ENCODE measurements at places on chromosomes 2 and 18. TPM values are rescaled to one million over a fixed set of nuclear protein-coding genes. Genes with fewer than 3 reads are reported as not detected.

- H3K27ac ChIP-seq = peak overlapping the region; percentile 96
- H3K4me3 ChIP-seq = no peak overlapping the region
- no peak for DNase-seq
- no peaks in the 10 kb centered on the region for H3K36me3 ChIP-seq
- peaks cover 88% of the 10 kb centered on the region for H3K4me1 ChIP-seq
These were observed 214.7 kb downstream of the KLHL29 start for GRCh38 chr2:23599667-23600066.

GRCh38 chr2:30662268-30663131 lies 144.7 kb downstream of the CAPN13 start:
- H3K4me3 ChIP-seq = no peak overlapping the region
- DNase-seq = peak; percentile 74

SNORC gene
- total RNA-seq = 2.0 TPM

DNA sequence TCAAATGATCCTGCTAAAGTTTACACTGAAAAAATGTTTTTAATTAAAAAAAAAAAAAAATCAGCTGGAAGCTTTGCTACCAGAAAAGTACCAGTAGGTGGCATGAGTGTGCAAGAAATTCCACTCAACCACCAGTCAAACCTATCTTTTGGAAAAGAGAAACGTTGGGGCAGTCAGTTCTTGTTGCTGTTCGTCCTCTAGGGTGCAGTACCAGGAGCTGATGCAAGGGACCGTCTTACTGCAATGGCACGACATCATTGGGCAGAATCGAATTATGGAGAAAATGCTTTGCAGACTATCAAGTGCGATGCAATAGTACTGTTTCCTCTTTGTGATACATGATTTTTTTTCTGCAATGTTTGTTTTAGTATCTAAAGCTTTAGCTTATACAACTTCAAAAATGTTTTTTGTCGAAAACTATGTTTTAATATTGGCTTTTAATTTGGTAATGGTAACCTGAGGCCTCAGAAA lies 18.3 kb downstream of the YPEL5 start:
- H3K4me1 ChIP-seq = peaks cover 32% of the 10 kb centered on the region
- H3K36me3 ChIP-seq = peaks cover 16% of the 10 kb centered on the region
- DNase-seq = no peak
- peak overlapping the region; percentile 17 for H3K27ac ChIP-seq

SPATS2L gene
- total RNA-seq = 51.9 TPM

TMEM37 gene
- total RNA-seq = 1.7 TPM

DNA sequence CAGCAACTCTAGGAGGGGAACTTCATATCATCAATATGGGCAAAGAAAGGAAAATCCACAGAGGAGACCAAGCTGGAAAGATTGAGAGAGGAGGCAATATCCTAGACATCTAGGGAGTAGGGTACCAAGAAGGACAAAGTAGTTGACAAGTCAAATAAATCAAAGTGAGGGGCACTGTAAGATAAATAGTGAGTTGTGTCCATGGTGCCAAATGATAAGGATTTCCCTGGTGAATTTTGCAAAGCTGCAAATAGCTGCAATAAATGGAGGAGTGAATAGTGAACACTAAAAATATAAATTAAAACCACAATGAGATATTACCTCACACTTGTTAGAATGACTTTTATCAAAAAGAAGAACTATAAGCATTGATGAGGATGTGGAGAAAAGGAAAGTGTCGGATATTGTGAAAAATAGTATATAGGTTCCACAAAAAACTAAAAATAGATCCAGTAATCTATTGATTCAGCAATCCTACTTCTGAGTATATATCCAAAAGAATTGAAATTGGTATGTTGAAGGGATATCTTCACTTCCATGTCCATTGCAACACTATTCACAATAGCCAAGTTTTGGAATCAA lies 258.2 kb upstream of the FN1 start:
- no peak overlapping the region for H3K4me3 ChIP-seq
- no peak for DNase-seq
- H3K27ac ChIP-seq = peak overlapping the region; percentile 61

DNA sequence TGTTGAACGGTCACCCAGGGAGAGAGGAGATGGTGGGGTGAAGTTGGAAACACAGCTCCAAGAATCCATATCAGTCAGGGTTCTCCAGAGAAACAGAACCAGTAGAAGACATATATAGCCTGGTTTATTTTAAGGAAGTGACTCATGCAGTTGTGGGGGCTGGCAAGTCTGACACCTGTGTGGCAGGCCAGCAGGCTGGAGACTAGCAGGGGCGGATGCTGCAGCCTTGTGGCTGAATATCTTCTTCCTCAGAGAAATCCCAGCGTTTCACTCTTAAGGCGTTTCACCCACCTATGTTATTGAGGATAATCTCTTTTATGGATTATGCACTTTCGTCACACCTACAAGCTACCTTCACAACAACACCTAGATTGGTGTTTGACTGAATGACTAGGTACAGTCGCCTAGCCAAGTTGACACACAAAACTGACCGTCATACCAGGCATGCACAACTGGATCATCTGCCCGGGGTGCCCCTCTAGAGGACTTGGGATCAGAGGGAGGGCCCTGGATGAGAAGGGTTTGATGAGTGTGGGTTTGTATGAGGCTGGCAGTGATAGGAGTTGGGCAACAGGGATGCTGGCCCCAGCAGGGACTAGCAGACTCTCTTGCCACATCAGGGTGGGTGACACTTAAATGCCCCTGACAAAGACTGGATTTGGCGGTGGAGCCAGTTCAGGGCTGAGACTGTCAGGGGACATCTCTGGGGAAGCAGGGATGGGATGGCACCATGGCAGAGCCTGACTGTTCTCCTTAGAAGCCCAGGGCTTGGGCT lies 23.4 kb downstream of the MROH2A start:
- H3K27ac ChIP-seq = no peak overlapping the region
- no peak overlapping the region for H3K4me3 ChIP-seq
- H3K36me3 ChIP-seq = no peaks in the 10 kb centered on the region

GRCh38 chr2:11852526-11853196 lies 106.2 kb downstream of the LPIN1 start:
- peaks cover 18% of the 10 kb centered on the region for H3K27me3 ChIP-seq
- no peak overlapping the region for H3K27ac ChIP-seq
- no peaks in the 10 kb centered on the region for H3K36me3 ChIP-seq
- no peak for DNase-seq
- no peaks in the 10 kb centered on the region for H3K4me1 ChIP-seq

GRCh38 chr2:19971691-19972090 lies 18.2 kb downstream of the WDR35 start:
- DNase-seq = no peak
- no peak overlapping the region for H3K4me3 ChIP-seq
- H3K27me3 ChIP-seq = no peaks in the 10 kb centered on the region
- H3K36me3 ChIP-seq = peaks cover 42% of the 10 kb centered on the region
- no peaks in the 10 kb centered on the region for H3K4me1 ChIP-seq

DNA sequence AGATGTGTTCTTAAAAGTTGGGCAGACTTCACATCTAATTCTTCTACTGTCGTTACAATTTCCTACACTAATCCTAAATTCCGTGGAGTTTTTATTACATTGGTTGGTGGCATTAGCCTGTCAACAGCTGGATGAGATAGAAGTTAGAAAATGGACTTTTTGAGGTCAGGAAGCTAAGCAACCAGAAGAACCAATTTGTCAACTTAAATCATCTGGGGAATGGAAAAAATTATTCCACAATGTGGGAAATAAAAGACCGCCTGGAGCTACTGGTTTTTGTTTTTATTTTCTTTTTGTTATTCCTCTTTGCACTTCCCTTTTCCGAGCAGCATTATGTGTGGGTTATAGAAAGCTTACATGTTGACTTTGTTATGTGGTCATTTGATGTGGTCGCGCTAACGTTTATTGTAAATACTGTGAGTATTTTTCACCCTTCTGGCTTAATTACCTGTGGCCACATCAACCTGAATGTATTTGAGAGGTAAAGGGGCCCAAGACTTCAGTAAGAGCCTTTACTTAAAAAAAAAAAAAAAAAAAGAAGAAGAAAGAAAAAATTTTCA lies 75.3 kb downstream of the PTPRM start:
- H3K27me3 ChIP-seq = no peaks in the 10 kb centered on the region
- H3K36me3 ChIP-seq = no peaks in the 10 kb centered on the region
- no peak for DNase-seq
- H3K4me3 ChIP-seq = no peak overlapping the region
- H3K4me1 ChIP-seq = peaks cover 21% of the 10 kb centered on the region

DNA sequence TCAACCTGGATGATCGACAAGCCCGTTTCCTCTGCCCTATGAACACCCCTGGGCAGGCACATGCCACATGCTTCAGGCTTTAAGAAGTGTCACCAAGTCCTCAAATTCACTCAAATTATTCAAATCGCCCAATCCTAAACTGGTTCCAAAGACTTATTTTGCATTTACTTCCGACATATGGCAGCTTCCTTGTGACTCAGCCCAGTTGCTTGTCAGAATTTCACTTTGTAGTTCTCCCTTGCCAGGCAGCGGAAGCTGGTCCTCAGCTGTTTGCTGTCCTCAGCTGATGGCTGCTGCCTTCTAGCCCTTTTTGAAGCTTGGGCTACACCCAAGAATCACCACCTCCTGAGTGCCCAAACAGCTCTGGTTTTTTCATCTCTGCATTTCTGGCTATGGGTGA lies 105.4 kb upstream of the LMAN1 start:
- no peaks in the 10 kb centered on the region for H3K36me3 ChIP-seq
- H3K27ac ChIP-seq = no peak overlapping the region
- no peak for DNase-seq
- no peaks in the 10 kb centered on the region for H3K27me3 ChIP-seq

DNA sequence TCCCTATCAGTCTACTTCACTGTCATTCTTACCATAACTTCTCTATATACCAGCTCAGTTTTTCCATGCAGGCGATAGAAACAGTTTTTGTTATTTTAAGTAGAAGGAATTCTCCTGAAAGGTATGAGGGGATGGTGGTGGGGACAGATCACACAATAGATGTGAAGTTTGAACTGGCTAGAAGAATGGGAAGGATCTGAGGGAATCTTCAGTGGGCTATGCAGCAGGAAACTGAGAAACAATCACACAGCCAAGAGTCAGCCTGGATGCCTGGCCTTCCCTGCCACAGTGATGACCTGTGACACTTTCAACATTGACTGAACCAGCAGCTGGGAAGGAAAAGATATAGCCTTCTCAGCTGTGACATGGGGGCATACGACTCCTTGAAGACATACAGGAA lies 329.1 kb upstream of the GULP1 start:
- no peaks in the 10 kb centered on the region for H3K27me3 ChIP-seq
- no peak overlapping the region for H3K4me3 ChIP-seq
- no peaks in the 10 kb centered on the region for H3K4me1 ChIP-seq

GRCh38 chr18:679516-679915 lies 22.1 kb downstream of the TYMS start:
- no peak overlapping the region for H3K4me3 ChIP-seq
- DNase-seq = no peak
- peaks cover 62% of the 10 kb centered on the region for H3K36me3 ChIP-seq
- no peak overlapping the region for H3K27ac ChIP-seq
- H3K4me1 ChIP-seq = peaks cover 8% of the 10 kb centered on the region
- H3K27me3 ChIP-seq = no peaks in the 10 kb centered on the region

GRCh38 chr18:4405965-4406364 lies 49.1 kb downstream of the DLGAP1 start:
- no peaks in the 10 kb centered on the region for H3K36me3 ChIP-seq
- no peak for DNase-seq
- H3K4me1 ChIP-seq = no peaks in the 10 kb centered on the region
- H3K27ac ChIP-seq = no peak overlapping the region

- H3K4me3 ChIP-seq = no peak overlapping the region
- H3K27ac ChIP-seq = no peak overlapping the region
- no peak for DNase-seq
- H3K27me3 ChIP-seq = no peaks in the 10 kb centered on the region
These were observed 44.7 kb downstream of the ATF2 start for GRCh38 chr2:175123254-175123653.

LIMS2 gene
- 166 TPM for total RNA-seq

TXNL1 gene
- total RNA-seq = 29.9 TPM

ABCG5 gene
- not detected for total RNA-seq

DNA sequence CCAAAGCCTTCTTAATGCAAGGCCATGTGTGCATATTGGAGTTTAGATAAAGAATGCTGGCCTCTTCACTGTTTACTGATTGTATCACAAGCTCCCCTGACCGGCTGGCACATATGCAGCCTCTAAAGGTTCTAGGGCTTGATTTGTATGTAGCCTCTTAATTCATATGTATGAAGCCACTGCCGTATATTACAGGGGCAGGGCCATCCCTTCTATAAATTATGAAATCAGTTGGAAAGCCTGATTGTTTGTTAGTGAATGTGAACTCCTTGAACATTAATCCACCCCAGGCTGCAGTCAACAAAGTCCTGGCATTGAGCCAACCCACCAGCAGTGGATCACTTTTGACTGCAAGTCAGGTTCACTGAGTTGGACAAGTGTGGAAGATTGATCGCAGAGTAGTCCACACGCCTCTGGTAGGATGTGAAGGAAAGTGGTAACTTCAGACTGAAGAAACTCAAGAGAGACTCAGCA lies 61.6 kb upstream of the PARD3B start:
- no peaks in the 10 kb centered on the region for H3K36me3 ChIP-seq
- no peaks in the 10 kb centered on the region for H3K27me3 ChIP-seq
- no peak for DNase-seq
- H3K27ac ChIP-seq = no peak overlapping the region
- no peaks in the 10 kb centered on the region for H3K4me1 ChIP-seq
- no peak overlapping the region for H3K4me3 ChIP-seq

DNA sequence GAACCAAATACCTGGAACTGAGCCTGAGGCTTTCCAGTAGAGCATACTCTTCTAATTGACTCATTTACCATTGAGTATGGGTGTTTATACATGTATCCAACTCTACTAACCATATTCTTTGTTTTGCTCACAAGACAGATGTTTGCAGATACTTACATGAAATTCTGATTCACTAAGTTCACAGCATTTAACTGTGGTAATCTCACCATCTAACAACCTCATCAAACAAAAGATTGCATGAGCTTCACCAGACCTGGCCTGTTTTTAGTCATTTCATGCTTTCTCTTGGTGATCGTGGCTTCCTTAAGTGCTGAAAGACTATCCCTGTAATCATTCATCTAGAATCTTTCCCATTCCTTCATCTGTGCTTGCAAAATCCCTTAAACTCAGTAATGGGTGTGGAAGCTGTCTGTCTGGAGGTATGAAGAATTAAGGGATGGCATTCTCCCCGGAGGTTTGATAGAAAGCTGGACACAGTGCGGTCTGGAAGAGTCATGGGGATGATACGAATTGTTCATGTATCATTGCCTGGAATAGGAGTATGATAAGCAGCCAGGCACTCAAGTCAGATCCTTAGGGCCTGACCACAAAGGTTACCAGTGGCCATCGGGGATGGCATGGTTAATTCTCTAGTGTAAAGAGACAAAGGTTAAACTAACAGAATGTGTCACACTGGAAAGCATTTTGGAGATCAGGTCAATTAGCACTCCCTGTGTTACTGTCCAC lies 42.0 kb upstream of the IL1R1 start:
- no peaks in the 10 kb centered on the region for H3K36me3 ChIP-seq
- no peak for DNase-seq
- no peaks in the 10 kb centered on the region for H3K27me3 ChIP-seq
- H3K4me3 ChIP-seq = no peak overlapping the region
- H3K4me1 ChIP-seq = peaks cover 15% of the 10 kb centered on the region

ARHGAP28 gene
- total RNA-seq = 0.66 TPM

- no peaks in the 10 kb centered on the region for H3K36me3 ChIP-seq
- no peaks in the 10 kb centered on the region for H3K27me3 ChIP-seq
- H3K27ac ChIP-seq = no peak overlapping the region
- peak; percentile 80 for DNase-seq
- H3K4me1 ChIP-seq = peaks cover 2% of the 10 kb centered on the region
- H3K4me3 ChIP-seq = no peak overlapping the region
These were observed 3.0 kb upstream of the IL1RN start for GRCh38 chr2:113124181-113124961.
